ENCODE measurements at places on chromosomes 5 and 9.

- DNase-seq: no peak
Observed at GRCh38 chr9:90446200-90446948, 196.2 kb downstream of the DIRAS2 start.

- DNase-seq: no peak
Observed at GRCh38 chr5:11507156-11507910, 396.9 kb downstream of the CTNND2 start.

- no peak for DNase-seq
Observed at GRCh38 chr9:127915325-127915752, 1.5 kb downstream of the ST6GALNAC4 start.

GRCh38 chr5:150671509-150672236 lies 10.6 kb downstream of the MYOZ3 start:
- DNase-seq: no peak

GRCh38 chr9:113587471-113588031 lies 124.0 kb downstream of the RGS3 start:
- DNase-seq: no peak

GRCh38 chr5:5456858-5457257 lies 34.4 kb downstream of the ICE1 start:
- DNase-seq: no peak

DNA sequence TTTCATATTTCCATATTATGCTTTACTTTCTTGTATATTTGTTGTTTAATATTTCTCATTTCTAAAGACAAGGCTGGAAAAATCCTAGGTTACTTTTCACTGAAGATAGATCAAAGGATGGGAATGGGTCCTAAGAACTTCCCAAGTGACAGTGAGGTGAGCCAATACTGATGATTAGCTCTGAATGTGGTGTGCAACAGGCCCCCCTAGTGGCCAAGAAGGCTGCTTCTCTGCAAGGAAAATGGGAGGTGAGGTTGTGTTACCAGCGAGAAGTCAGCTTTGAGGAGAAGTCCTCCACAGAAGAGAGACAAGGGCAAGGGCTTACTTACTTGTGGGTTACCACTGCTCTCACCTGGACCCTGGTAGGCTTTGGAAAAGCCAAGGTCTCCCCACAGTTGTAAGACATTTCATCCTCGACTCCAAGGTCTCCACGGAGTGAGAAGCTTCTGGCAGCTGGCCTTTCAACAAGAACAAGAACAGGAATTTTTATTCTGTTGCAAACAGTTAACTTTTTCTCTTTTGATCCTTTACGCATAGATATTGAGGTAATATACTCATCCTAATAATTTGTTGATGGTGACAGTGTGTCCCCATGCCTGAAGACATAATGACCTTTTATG lies 69.9 kb downstream of the MAMDC2 start:
- no peak for DNase-seq

- DNase-seq: no peak
Observed at GRCh38 chr5:73231246-73231778, 58.3 kb downstream of the TMEM174 start.

- no peak for DNase-seq
Observed at GRCh38 chr9:123389070-123389469, 33.1 kb downstream of the CRB2 start.

GRCh38 chr5:172800088-172800551 lies 29.1 kb upstream of the DUSP1 start:
- DNase-seq: no peak

GRCh38 chr5:125410537-125411070 lies 664.2 kb upstream of the ZNF608 start:
- no peak for DNase-seq

DNA sequence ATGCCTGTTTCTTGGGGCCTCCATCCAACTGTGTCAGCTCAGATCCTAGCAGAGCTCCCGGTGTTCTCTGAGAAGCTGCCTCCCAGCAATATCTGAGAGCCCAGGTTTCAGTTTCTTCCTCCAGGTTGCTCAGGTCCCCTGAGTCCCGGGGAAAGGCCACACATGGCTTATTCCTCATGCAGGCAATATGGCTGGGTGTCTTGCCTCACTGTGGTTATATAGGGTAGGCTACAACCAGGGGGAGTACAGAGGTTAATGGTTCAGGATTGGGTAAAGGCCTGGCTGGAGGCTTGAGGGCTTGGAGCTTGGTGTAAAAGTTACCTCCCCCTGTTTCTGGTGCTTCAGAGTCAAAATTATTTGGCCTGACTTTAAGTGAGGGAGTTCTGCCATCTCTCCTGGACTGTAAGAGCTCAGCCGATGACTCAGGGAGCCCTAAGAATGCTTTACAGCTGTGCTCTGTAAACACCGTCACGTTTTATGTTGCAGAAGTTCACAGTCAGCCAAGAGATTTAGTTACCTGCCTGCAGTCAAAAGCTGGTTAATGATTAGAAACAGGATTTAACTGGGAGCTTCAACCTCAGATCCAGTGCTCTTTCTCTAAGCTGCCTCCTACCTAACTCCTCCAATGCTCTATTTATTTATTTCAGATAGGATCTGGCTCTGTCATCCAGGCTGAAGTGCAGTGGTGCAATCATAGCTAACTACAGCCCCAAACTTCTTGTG lies 24.3 kb upstream of the UBAP2 start:
- DNase-seq: peak; percentile 39

- no peak for DNase-seq
Observed at GRCh38 chr5:170617533-170618490, 114.0 kb downstream of the KCNIP1 start.

- DNase-seq: no peak
Observed at GRCh38 chr9:85216601-85217000, 525.2 kb downstream of the AGTPBP1 start.

DNA sequence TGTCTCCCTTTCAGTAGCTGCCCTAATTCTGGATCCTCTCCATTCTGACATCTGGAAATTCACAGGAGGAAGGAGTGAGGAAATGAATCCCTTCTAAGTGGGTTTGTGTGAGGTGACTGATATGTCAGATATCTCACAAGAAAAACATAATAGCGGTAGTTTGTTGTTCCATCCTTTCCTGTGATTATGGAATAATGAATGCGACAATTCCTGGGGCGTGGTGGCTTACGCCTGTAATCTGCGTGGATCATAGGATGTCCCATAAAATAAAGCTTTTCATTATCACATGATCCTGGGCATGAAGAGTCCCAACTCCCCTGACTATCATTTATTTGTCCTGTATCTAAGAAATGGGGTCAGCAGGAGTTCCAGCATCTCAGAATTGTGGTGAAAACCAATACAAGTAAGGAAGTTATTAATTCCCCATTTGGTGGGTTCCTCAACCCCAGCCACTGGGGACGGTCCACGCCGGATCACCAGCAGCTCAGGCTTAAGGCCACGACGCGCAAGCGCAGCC lies 375 bp upstream of the C5orf24 start:
- no peak for DNase-seq

DNA sequence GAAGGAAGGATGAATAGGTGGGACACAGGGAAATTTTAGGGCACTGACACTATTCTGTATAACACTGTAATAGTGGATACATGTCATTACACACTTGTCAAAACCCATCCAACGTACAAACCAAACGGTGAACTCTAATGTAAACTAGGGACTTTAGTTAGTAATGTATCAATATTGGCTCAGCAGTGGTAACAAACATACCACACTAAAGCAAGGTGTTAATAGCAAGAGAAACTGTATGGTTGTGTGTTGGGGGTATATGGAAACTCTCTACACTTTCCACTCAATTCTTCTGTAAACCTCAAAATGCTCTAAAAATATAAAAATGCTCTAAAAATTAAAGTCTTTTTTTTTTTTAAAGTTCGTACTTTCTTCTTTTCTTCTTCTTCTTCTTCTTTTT lies 293.1 kb upstream of the PANK3 start:
- no peak for DNase-seq

GRCh38 chr5:140554454-140554853 lies 2.8 kb downstream of the SRA1 start:
- DNase-seq: no peak

GRCh38 chr9:37511016-37512010 lies 25.6 kb downstream of the POLR1E start:
- DNase-seq: no peak

- no peak for DNase-seq
Observed at GRCh38 chr5:143987751-143988560, 176.0 kb downstream of the HMHB1 start.

GRCh38 chr5:200985-201384 lies 9.7 kb downstream of the LRRC14B start:
- DNase-seq: no peak

GRCh38 chr5:88553986-88554385 lies 285.3 kb upstream of the TMEM161B start:
- no peak for DNase-seq

- DNase-seq: no peak
Observed at GRCh38 chr9:4883326-4883873, 90.7 kb downstream of the RCL1 start.

DNA sequence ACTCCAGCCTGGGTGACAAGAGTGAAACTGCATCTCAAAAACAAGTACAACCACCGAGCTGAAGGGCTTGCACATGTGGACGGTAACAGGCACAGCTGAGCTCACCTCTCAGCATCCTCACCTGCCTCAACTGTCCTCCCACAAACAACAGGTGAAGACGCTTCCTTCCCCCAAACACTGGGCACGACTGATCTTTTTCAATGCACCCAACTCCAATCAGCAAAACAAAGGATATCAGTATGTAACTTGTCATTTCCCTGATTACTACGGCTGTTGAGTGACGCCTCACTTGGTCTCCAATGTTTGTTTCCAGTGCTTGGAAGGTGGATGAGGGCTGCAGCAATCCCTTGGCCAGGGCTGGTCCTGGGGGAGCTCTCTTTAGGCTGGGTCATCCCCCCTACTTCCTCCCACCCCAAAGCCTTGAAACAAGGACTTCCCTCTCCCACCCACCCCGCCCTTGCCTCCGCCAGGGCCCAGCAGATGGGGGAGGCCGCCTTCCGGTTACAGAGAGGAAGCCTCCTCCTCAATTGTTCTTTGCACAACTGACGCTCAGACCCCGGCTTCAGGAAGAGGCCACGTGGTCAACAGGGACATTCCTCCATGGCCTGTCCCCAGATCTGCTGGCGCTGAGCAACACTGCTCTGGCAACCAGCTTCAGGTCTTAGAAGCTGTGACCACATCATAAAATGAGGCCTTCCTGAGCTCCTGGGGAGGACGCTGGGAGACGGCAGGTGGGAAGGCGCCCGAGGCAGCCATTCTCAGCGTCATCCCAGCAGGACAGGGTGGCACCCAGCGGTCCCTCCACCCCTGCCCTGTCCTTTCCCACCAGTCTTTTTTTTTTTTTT lies 5.9 kb downstream of the FAM78A start:
- no peak for DNase-seq

GRCh38 chr9:114004221-114004716 lies 73.8 kb downstream of the AMBP start:
- peak; percentile 16 for DNase-seq

- no peak for DNase-seq
Observed at GRCh38 chr9:70105147-70105546, 61.5 kb downstream of the MAMDC2 start.

DNA sequence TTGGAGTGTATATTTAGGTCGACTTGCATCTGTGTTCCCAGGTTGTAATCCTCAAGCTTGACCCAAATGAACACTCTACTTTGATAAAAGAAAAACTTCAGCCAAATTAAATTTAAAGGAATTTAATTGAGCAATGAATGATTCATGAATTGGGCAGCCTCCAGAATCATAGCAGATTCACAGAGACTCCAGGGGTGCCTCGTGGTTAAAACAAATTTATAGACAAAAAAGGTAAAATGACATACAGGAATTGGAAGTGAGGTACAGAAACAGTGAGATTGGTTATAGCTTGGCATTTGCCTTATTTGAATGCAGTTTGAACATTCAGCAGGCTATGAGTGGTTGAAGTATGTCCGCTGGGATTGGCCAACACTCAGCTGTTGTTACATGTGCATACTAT lies 21.6 kb upstream of the SPATA31D4 start:
- no peak for DNase-seq

GRCh38 chr5:170070556-170071412 lies 34.9 kb upstream of the FOXI1 start:
- DNase-seq: peak; percentile 52

DNA sequence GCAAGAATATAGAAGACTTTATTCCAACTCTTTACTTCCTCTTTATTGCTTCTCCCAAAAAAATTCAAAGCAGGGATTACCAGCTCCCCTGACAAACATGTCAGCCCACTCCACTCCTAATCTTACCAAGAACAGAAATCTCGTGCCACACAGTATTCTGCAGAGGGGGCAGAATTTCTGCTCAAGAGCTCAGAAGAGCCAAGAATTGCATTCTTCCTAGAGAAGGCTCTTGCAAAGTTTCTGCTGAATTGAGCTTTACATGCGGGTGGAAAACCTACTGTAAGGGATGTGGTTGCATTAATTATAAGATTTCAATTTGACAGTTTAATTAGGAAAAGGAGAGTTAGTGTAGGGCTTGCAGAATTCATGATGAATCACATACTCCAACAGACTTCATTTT lies 428.5 kb downstream of the CETN3 start:
- no peak for DNase-seq

DNA sequence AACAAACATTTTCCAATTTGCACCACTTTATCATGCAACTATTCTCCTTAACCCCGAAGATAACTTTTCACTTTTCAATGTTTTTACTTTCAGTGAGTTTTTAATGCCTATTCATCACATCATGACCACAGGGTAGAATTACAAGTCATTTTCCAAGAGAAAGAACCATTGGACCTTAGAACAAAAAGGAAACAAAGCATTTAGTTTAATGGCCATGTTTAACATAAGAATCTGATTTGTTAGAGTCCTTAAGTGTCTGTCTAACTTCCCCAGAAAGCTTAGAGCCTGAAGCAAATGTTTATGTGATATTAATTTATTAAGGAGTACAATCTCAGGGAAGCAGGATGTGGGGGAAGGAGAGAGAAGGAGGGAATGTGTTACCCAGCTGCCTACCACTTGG lies 325.8 kb upstream of the RIOK2 start:
- DNase-seq: no peak

GRCh38 chr5:9126490-9126889 lies 419.4 kb downstream of the SEMA5A start:
- no peak for DNase-seq

DNA sequence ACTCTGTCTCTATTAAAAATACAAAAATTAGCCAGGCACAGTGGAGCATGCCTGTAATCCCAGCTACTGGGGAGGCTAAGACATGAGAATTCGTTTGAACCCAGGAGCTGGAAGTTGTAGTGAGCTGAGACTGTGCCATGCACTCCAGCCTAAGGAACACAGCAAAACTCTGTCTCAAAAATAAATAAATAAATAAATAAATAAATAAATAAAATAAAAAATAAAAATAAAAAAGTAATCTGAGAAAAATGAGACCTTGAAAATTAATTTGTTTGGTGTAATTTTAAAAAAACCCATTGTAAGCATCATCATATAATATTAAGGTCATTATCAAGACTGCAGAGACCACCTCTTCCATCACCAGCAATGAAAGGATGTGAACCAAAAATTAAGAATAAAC lies 997.1 kb downstream of the CDH18 start:
- DNase-seq: no peak

Data from mesothelial cell of epicardium (in vitro differentiated cells).